Activated naive CD8-positive, alpha-beta T cell treated with anti-CD3 and anti-CD28 coated beads for 36 hours (primary cell): ENCODE measurements at places on chromosomes 3 and 15.

DNA sequence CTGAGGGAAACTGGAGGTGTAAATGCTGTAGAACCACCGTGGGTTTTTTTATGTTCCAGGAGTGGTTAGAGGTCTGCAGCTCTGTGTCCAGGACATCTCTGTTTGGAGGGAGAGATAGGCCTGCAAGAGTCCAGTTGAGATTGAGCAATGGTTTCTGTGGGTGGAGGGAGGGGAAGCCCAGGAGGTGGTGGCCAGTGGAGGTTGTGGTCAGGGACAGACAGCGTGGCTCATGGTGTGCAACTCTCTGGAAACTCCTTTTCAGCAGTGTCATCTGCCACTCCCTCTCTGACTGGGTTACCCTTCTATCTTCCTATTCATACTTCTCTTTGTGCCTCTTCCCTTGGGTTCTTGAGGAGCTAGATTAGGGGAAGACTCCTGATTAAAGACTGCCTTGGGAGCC lies 9.6 kb downstream of the XCR1 start:
- no peak for DNase-seq

DNA sequence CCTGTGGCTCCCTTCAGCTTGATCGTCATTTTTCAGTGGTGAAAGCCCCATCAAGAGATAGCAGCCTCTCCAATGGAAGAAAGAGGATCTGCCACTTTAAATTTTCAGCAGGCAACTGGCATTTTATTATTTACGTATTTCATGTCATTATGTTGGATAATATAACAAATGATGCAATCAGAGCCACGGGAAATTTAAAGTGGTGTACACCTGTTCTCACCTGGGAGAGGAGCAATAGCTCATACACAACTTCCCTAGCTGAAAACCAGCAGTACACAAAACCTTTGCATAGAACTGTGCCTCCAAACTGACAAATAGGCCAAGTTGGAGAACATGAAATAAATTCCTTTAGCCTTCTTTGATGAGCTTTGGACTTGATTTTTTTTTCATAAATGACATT lies 136.9 kb downstream of the SATB1 start:
- DNase-seq: no peak

GRCh38 chr3:158355623-158356588 lies 215.1 kb upstream of the MLF1 start:
- DNase-seq: no peak

GRCh38 chr3:124372775-124373174 lies 357.5 kb upstream of the UMPS start:
- no peak for DNase-seq

DNA sequence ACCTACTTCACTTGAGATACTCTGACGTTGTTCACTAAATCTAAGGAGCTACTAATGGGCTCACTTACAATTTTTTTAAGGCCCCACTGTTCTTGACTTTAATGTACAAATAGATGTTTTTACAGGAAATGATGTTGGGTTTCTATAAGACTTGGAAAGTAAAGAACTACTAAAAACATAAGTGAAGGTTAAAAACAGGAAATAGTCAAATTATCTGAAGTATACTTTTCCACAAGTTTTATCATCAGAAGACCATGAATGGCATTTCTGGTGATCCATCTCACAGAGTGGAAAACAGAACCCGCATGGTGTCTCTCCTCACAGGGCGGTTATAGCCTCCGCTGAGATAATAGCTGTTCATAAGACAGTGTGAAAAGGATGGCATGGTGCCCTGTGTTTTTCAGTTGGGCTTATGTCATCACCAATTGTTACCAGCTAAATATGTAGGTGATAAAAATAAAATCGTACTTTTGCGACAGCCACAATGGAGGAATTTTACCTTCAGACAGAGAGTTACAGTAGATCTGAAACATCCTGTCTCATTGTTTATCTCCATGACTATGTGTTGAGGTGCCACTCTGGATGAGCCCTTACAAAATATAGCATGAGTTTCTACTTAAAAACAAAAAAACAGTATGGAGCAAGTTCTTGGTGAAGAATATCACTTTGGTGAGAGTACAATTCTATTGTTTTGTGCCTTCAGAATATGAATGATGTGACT lies 462.4 kb downstream of the RAP2B start:
- peak; percentile 16 for DNase-seq

DNA sequence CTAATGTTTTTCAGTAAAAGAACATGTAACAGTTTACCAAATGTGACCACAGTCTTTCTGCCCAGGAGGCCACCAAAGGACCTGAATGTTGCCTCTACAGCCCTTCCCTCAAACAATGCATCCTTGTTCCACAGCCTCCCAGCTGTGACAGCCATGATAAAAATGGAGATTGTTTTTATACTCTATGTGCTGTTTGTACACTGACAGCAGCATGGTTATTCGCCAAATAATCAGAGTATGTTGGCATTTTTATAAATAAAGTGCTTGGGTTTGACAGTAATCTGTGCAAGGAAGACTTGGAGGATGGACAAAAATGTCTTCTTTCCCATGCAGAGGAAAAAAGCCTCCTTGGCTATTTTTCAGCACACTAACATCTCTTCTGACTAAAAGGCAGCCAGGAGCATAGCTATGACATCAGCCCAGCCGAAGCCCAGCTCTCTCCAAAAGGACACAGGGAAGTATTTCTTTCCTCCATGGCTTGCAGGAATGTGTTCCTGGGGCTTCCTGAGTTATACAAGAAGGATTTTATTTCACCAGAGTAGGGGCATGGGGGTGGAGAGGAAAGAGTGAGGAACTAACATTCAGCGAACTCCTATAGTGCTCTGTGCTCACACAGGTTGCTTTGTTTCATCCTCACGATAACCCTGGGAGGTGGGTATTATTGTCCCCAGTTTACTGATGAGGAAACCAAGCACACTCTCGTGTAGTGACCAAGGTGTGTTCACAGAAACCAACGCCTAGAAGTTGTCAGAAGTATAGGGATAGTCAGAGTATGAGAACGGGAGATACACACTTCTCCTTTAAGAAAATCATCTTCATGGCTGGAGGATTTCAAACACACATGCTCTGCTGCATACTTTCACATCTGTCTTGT lies 339.7 kb downstream of the MECOM start:
- DNase-seq: no peak

GRCh38 chr3:128342701-128343180 lies 123.9 kb downstream of the DNAJB8 start:
- no peak for DNase-seq

DNA sequence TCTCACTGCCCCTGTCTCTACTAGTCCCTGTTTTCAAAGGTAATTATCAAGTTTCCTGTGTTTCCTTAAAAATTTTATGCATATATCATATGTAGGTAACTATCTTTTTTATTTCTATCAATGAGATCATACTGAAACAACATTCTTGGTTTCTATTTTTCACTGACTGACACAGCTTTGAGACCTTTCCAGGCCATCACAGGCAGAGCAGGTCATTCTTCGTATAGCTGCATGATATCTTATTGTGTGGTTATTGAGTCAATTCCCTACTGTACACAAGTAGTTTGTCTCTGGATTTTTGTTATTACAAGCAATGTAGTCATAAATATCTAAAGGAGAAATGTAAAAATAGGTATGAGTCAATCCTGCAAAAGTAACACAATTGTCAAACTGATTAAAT lies 169.6 kb downstream of the CFAP20DC start:
- DNase-seq: no peak

- DNase-seq: peak; percentile 23
Measured at GRCh38 chr15:99324082-99324620, 72.9 kb downstream of the LRRC28 start.

- DNase-seq: no peak
Measured at GRCh38 chr3:140902791-140903190, 38.8 kb upstream of the SLC25A36 start.

GRCh38 chr15:53588773-53589172 lies 170.7 kb downstream of the WDR72 start:
- DNase-seq: no peak

DNA sequence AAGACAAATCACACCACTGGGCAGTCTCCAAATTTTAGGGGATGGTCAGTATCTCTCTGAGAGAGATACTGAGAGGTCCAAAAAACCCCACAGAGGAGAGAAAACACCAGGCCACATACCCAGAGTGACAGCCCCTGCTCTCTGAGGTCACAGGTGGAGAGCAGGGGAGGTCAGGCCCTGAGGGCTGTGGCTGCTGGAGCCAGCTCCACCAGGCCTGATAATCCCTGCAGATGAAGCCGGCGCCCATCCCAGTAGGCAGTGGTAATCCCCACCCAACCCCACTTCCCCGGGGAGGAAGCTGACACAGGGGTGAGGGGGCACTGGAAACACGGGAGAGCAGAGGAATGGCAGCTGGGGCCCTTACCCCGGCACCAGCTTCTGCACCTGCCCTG lies 31.2 kb upstream of the SRP14 start:
- DNase-seq: no peak

- peak; percentile 71 for DNase-seq
Measured at GRCh38 chr3:46276497-46277099, 34.3 kb downstream of the CCR3 start.

DNA sequence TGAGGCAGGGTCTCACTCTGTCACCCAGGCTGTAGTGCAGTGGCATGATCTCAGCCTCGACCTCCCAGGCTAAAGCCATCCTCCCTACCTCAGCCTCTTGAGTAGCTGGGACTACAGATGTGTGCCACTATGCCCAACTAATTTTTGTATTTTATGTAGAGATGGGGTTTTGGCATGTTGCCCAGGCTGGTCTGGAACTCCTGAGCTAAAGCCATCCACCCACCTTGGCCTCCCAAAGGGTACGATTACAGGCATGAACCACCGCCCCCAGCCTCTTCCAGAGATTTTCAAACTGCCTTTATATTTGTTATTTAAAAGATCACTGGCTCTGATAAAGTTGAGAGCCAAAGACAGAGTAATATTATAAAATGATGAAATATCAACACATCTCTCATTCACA lies 37.3 kb downstream of the BSN start:
- no peak for DNase-seq

- DNase-seq: no peak
Measured at GRCh38 chr3:83150896-83151295, 1389.5 kb upstream of the GBE1 start.

DNA sequence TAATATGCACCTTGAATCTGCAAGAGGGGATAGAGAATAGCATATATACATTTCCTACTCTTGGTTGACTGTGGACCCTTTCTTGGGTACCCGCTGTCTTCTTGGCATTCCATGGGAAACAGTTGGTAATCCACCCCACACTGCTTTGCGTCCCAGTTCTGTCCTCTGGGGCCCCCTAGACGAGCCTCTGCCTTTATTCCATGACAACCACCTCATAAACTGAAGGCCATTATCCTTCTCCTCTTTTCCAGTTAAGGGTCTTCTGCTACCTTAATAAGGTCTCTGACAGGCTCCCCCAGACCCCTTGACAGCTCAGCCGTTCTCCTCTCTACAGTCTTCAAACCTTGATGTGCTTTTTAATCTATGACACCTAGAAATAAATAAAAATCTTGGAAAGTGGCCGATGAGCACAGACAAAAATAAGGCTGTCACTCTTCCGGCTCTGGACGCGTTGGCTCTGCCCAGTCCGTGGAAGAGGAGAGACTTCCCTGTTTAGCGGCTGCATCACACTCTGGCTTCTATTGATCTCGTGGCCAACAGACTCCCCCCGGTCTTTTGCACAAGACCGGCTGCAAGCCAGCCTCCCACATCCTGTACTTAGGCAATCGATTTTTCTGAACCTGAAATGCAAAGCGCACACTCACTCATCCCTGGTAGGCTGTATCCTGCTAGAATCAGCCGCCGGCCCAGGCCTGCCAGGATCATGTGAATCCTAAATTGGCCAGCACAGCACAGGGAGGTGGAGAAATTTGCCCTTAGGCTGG lies 251.0 kb upstream of the TLE3 start:
- no peak for DNase-seq

DNA sequence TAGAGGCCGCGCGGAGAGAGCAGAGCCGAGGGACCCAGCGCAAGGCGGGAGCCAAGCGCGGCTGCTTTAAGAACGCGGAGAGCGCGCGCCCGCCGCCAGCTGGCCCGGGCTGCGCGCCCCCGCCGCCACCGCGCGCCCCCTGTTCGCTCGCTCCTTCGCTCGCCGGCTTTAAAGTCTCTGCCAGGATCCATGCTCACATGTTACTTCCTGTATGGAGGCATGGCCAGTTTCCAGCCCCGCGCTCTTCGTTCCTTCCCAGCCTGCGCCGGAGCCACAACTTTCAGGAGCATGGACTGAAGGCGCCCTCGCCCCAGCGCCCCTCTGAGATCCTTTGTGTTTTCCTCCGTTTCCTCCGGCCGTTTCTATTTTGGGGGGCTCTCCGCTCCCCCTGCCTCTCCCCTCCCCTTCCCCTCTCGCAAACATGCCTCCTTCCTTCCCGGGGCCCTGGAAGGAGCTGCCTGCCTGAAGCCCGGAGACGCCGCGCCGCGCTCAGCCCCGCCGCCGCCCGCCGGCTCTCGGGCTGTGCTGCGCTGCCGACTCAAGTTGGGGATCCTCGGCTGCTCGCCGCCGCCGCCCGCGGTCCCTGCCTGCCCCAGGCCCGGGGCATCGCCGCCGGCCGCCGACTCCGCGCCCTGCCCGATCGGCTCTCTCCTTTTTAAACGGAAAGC lies at the start of gene PTPRG:
PTPRG (plus strand) TSS at position 198 of the 668 bp plus-strand sequence. CDS start 717 bp downstream, outside the sequence.
- peak; percentile 48 for DNase-seq

GRCh38 chr3:122099255-122099654 lies 44.1 kb downstream of the CD86 start:
- DNase-seq: no peak

DNA sequence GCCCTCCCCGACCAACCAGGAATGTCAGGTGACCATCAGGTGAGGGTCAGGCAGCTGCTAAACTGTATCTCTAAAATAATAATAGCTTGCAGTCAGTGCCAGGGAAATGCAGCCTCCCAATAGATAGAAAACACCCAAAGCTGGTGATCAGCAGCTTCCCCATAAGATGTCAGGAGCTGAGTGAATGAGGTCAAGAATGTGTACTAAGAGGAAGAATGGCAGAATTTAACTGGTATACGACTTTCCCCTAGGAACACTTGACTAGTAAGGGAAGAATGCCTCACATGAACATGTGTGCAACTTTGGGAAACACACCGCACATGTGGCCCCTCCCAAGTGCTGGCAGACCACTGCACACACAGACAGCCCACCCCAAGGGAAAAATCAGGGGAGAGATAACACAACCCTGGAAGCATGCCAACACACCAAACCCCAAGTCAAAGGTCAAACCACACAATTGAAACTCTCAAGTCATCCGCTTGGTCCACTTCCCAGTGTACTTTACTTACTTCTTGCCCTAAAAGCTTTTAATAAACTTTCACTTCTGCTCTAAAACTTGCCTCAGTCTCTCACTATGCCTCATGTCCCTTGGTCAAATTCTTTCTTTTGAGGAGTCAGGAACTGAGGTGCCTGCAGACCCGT lies 806.5 kb downstream of the OTOL1 start:
- no peak for DNase-seq

- no peak for DNase-seq
Measured at GRCh38 chr3:79870313-79870620, 102.5 kb upstream of the ROBO1 start.

- DNase-seq: no peak
Measured at GRCh38 chr3:176663837-176664831, 533.1 kb downstream of the TBL1XR1 start.

GRCh38 chr3:123929325-123929724 lies 31.7 kb downstream of the CCDC14 start:
- no peak for DNase-seq

GRCh38 chr3:36832406-36832805 lies 68.1 kb upstream of the DCLK3 start:
- DNase-seq: no peak

- DNase-seq: no peak
Measured at GRCh38 chr3:167396075-167396474, 16.0 kb upstream of the ZBBX start.
